Osteocyte (in vitro differentiated cells): ENCODE measurements at places on chromosomes 3 and 15. TPM values are rescaled to one million over a fixed set of nuclear protein-coding genes. Genes with fewer than 3 reads are reported as not detected.

- no peaks in the 10 kb centered on the region for H3K36me3 ChIP-seq
- no peaks in the 10 kb centered on the region for H3K27me3 ChIP-seq
- H3K27ac ChIP-seq: no peak overlapping the region
Measured at GRCh38 chr3:171049861-171050444, 23.4 kb upstream of the SLC2A2 start.

DNA sequence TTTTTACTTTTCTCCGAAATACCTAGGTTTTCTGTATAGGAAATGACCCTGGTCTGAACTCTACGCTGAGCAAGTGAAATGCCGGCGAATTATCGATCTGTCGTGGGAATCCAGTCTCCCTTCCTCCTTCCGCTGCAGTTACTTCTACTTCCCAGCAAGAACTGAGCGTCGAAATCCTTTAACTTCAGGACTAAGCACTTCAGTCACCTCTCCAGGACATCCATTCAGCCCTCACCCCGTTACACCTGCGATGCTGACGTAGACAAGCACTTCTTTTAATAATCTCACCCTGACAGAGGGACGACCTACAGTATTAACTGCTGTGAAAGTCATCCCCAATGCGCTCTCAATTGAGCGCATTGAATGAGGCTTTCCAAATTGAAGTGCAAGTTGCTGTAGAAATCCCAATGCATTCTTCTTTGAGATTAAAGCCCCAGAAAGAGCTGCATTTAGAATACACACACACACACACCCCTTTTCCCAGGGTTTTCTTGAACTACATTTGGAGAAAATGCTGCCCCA, 1.3 kb downstream of the TOP2B start:
- H3K4me3 ChIP-seq: peak overlapping the region; percentile 92
- no peak for DNase-seq
- H3K27me3 ChIP-seq: no peaks in the 10 kb centered on the region
- peaks cover 51% of the 10 kb centered on the region for H3K4me1 ChIP-seq

DNA sequence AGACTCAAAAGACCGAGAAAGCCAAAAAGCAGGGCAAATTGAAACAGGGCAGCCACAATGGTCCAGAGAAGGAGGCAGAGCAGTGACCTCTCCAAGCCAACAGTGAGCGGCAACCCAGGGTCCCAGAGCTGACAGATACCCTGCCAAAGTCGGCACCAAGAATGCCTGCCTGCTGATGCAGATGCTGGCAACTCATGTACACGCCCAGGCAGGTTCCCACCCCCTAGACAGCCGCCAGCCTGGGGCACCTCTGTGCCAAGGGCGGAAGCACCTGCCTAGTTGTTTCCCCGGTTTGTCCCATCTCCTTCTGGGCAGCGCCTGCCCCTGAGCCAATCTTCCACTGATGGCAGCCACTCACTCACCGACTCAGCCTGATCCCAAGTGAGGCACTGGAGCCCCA, 22.1 kb downstream of the KLHL25 start:
- H3K36me3 ChIP-seq: no peaks in the 10 kb centered on the region
- H3K27me3 ChIP-seq: no peaks in the 10 kb centered on the region
- no peak overlapping the region for H3K4me3 ChIP-seq
- peaks cover 24% of the 10 kb centered on the region for H3K4me1 ChIP-seq
- H3K27ac ChIP-seq: no peak overlapping the region

- DNase-seq: no peak
- no peak overlapping the region for H3K4me3 ChIP-seq
- no peaks in the 10 kb centered on the region for H3K27me3 ChIP-seq
- H3K4me1 ChIP-seq: no peaks in the 10 kb centered on the region
- no peak overlapping the region for H3K27ac ChIP-seq
Measured at GRCh38 chr3:74387111-74387735, 227.2 kb downstream of the CNTN3 start.

GRCh38 chr15:83694015-83694414, 40.1 kb downstream of the ADAMTSL3 start:
- no peaks in the 10 kb centered on the region for H3K27me3 ChIP-seq
- no peak overlapping the region for H3K4me3 ChIP-seq
- no peak overlapping the region for H3K27ac ChIP-seq
- no peaks in the 10 kb centered on the region for H3K4me1 ChIP-seq

DNA sequence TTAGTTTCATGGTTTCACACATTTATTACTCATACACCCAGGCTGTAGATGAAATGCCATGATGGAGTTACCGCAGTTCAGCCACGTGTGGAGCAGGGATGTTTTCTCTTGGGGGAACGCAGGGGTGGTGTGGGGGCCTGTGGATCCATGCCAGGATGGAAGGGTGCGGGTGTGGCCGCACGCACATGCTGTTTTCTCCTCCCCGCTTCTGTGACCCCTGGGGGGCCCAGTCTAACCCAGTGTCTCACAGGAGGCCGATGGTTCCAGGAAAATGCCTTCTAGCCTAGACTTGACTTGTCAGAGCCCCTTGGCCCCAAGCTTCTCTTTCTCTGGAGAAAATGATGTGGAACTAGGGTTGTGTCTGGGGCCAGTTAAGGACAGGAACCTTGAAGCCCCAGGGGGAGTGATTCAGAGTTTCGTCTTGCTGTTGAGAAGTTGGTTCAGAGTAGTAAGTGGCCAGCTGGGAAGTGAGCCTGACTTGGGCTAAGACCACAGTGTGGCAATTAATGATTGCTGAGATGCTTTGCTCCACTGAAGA, 240.4 kb upstream of the BHLHE40 start:
- H3K27me3 ChIP-seq: no peaks in the 10 kb centered on the region
- H3K4me3 ChIP-seq: no peak overlapping the region
- no peak for DNase-seq
- H3K4me1 ChIP-seq: peaks cover 83% of the 10 kb centered on the region
- no peaks in the 10 kb centered on the region for H3K36me3 ChIP-seq
- peak overlapping the region; percentile 90 for H3K27ac ChIP-seq

DNA sequence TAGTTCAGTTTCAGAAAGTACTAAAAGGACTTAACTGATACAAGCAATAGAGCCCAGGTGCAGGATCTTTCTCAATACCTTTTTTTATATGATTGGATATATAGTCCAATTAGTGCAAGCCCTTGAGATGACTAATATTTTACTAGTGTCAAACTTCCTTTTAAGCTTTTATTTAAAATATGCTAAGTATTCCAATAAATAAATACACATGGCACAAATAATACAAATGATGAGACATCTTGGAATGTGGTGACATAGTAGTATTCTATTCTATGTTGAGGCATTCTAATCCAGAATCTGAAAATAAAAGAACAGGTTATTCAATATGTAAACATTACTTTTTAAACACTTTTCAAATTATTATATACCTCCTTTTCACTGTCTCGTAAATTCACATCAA, 670.0 kb downstream of the SI start:
- H3K36me3 ChIP-seq: no peaks in the 10 kb centered on the region
- no peak for DNase-seq
- no peaks in the 10 kb centered on the region for H3K27me3 ChIP-seq
- H3K4me3 ChIP-seq: no peak overlapping the region
- no peaks in the 10 kb centered on the region for H3K4me1 ChIP-seq

- no peak for DNase-seq
- H3K27me3 ChIP-seq: no peaks in the 10 kb centered on the region
- peaks cover 30% of the 10 kb centered on the region for H3K4me1 ChIP-seq
- no peak overlapping the region for H3K4me3 ChIP-seq
- no peak overlapping the region for H3K27ac ChIP-seq
Measured at GRCh38 chr3:151863611-151864010, 9.8 kb upstream of the SUCNR1 start.

ZNF385D gene
- total RNA-seq: 0.43 and 0.71 TPM in 2 replicates

- H3K4me1 ChIP-seq: peaks cover 19% of the 10 kb centered on the region
- no peak for DNase-seq
- H3K36me3 ChIP-seq: no peaks in the 10 kb centered on the region
Measured at GRCh38 chr15:50390554-50391264, 33.5 kb upstream of the USP8 start.
